Left lobe of liver (tissue), 2 donors: ENCODE measurements at places on chromosomes 13 and 19.

DNA sequence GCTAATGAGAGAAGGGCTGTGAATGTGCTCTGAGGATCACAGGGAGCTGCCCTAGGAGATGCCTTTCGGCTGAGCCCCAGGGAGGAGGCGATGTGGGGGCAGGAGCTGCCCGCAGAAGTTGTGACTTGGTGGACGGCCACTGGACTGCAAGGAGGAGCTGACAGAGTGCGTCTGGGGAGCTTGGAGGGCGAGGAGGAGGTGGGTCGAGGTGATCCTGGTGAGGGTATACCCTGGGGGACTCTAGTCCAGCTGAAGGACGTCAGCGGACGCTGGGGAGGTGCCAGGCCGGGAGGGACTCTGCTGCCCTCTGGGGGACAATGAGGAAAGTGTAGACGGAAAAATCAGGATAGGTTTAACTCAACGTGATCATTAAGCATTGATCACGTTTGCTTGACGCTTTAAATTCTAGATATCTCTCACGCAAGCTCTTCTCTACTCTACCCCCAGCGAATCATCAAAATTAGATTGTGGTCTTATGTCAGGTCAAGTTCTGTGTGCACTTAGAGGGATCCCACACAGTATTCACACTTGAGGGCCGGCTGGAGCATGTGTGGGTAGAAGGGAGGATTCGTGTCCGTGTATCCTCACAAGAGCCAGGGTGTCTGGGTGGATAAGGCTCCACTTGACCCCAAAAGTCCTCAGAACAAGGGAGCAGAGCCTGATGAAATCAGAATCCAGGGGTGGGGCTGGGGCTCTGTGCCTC, 3.3 kb upstream of the CEACAM7 start:
- peak; percentile 40 for DNase-seq

- DNase-seq: no peak
Observed at GRCh38 chr19:33332248-33332647, 29.9 kb upstream of the CEBPA start.

DNA sequence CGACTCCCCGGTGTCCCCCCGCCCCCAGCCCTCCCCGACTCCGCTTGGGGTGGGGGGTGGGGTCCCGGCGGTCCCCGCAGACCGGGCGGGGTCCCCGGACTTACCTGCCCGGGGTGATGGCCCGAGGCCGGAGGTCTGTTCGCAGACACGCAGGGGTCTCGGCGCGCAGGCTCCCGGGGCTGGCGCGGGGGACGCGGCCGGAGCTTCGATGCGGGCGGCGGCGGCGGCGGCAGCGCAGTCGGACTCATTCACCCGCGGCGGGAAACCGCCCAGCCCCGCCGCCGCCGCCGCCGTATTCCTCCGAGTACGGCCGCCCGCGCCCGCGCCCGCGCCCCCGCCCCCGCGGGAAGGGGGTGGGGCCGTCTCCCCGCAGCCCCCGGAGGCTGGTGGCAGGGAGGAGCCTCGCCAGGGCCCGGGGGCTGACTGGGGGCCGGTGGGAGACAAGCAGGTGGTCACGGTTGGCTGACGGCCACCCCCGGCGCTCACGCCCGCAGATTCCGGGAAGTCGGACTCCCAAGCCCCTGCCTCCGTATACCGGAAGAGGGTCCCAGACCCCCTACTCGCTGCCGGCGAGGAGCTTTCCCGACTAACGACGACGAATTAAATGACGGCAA, at the start of gene C2CD4C:
Gene C2CD4C (minus strand): TSS at position 246 of the 614 bp plus-strand sequence. CDS start 786 bp downstream, outside the sequence.
- DNase-seq: peak; percentile 43

DNA sequence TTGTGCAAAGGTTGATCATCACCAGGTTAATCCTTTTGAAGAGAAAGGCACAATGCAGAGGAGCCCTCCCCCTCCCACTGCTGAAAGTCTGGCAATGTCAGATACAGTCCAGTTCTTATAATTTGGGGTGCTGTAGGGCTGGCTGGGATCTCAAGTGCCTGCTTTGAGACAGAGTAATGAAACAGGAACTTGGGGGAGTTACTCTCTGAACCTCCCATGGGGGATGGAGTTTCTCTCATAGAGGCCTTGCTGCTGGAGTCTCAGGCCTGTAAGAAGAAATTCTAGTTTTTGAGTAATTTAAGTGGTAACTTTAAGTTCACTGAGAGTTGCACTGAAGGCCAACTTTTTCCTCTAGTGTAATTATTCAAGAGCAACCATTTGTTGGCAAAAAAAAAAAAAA, 410.5 kb downstream of the KCNRG start:
- DNase-seq: no peak
